Activated T-cell treated with anti-CD3 and anti-CD28 coated beads, Interleukin-2, amount 50 U/mL, for 24 hours (primary cell): ENCODE measurements at places on chromosomes 7 and 10.

- no peak for DNase-seq
- peaks cover 33% of the 10 kb centered on the region for H3K4me1 ChIP-seq
- H3K36me3 ChIP-seq = peaks cover 43% of the 10 kb centered on the region
- no peak overlapping the region for H3K4me3 ChIP-seq
- no peak overlapping the region for H3K27ac ChIP-seq
These were observed 26.2 kb downstream of the HIBADH start for GRCh38 chr7:27636326-27637006.

DNA sequence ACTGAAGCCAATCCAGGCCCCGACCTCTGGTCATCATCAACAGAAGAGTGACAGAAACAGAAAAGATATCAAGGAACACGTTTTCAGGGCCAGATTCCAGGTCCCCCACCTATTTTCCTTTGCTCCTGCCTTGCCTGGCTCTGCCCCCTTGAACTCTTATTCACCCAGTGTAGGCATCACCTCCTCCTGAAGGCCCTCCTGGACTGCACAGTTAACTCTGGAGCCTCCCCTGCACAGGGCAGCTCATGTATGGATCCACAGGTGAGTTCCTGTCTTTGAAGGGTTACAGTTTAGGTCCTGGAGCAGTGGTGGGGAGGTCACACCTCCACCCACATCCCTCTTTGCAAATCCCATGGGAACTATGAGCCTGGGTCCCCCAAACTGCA is 163.3 kb upstream of the TNRC18 start:
- H3K4me3 ChIP-seq = no peak overlapping the region
- no peak for DNase-seq
- peaks cover 11% of the 10 kb centered on the region for H3K4me1 ChIP-seq
- no peak overlapping the region for H3K27ac ChIP-seq

DNA sequence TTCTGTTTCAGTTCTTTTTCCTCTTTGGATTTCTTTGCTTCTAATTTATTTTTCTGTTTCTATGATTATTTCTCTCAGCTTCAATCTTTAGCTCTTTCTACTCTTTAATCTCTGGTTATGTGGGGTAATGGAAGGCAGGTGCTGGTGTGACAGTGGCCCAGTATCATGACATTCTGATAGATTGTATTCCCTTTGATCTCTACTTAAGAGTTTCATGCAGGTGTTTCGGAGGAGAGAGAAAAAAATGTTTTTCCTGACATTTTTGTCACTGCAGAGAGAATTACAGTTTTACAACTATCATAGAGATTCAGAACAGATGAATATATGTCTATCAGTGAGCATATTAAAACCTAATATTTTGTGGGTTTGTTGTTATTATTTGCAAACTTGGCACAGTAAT is 524.9 kb downstream of the CNTNAP2 start:
- H3K27ac ChIP-seq = no peak overlapping the region
- no peaks in the 10 kb centered on the region for H3K4me1 ChIP-seq
- no peak overlapping the region for H3K4me3 ChIP-seq
- no peak for DNase-seq

GRCh38 chr7:156669035-156669828 is 28.7 kb downstream of the RNF32 start:
- H3K4me1 ChIP-seq = no peaks in the 10 kb centered on the region
- no peak overlapping the region for H3K4me3 ChIP-seq
- H3K27ac ChIP-seq = no peak overlapping the region

- DNase-seq = no peak
- peaks cover 3% of the 10 kb centered on the region for H3K27me3 ChIP-seq
- H3K36me3 ChIP-seq = no peaks in the 10 kb centered on the region
These were observed 254.2 kb downstream of the COBL start for GRCh38 chr7:51062222-51062987.

DNA sequence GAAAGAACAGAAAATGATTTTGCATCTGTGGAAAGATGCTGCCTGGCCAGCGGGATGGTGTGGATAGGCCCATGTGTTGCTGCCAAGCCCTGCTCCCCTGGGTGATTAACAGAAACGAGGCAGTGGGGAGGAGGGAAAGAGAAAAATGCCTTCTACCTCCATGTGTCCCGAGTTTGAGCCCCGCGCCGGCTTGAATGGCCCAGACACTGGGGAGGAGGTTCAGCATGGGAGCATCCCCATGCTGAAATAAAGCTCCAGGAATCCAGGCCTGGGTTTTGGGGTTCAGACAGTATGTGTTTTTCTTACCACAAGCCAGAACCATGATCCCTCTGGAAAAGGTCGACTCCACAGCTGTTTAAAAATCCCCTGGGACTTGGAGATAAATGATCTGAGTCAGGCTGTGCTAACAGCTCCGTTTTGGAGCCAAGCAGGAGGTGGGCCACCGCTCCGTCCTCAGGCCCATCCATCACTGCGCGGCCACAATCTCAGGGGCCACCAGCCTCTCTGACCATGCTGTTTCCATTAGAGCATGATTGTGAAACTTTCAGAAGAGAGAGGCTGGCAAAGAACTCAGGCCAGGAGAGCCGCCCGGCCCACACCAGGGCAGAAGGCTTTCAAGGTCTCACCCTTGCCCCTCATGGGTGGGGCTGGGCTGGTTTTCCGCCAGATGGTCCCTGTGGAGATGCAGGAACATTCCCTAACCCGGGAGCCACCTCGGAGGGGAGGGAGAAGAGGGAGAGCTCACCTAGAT is 299.7 kb downstream of the ZEB1 start:
- no peak overlapping the region for H3K4me3 ChIP-seq
- no peaks in the 10 kb centered on the region for H3K36me3 ChIP-seq
- DNase-seq = no peak
- peaks cover 19% of the 10 kb centered on the region for H3K27me3 ChIP-seq
- H3K27ac ChIP-seq = no peak overlapping the region

- H3K27me3 ChIP-seq = no peaks in the 10 kb centered on the region
- no peak overlapping the region for H3K27ac ChIP-seq
- no peak for DNase-seq
These were observed 42.7 kb upstream of the CHST3 start for GRCh38 chr10:71921324-71922027.

DNA sequence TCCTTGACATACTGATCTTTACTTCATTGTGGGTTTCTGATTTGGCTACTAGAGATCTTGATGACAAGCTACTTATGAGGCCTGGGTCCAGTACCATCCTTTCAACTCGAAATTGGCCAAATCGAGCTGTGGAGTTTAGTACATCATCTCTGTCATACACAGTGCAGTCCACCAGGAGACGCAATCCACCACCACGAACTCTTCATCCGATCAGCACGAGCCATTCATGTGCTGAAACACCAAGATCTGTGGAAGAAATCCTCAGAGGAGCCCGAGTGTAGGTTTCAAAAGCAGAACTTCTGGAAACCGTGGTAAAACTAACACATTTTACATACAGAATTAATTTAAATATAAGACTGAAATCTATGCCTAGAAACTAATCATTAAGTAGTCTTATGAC is 14.2 kb downstream of the DNAJC9 start:
- H3K27ac ChIP-seq = peak overlapping the region; percentile 37
- H3K27me3 ChIP-seq = no peaks in the 10 kb centered on the region
- H3K4me3 ChIP-seq = no peak overlapping the region
- DNase-seq = no peak

DNA sequence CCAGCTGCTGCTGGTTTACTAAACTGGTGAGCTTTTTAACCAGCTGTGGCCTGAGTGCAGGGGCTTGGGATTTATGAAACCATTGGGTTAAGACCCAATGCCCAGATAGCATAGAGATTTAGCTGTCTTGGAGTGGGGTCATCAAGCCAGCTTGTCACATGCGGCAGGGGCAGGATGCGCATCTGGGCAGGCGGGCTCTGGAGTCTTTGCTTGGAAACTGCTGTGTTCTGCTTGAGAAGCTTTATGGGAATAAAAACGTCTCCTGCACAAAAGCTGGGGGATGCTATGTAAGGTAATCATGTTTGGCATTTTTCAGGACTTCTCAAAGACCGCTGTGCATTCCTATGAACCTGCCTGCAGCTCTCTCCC is 136.3 kb downstream of the MAPK8 start:
- no peak overlapping the region for H3K4me3 ChIP-seq
- H3K4me1 ChIP-seq = no peaks in the 10 kb centered on the region
- no peak overlapping the region for H3K27ac ChIP-seq
- no peak for DNase-seq

DNA sequence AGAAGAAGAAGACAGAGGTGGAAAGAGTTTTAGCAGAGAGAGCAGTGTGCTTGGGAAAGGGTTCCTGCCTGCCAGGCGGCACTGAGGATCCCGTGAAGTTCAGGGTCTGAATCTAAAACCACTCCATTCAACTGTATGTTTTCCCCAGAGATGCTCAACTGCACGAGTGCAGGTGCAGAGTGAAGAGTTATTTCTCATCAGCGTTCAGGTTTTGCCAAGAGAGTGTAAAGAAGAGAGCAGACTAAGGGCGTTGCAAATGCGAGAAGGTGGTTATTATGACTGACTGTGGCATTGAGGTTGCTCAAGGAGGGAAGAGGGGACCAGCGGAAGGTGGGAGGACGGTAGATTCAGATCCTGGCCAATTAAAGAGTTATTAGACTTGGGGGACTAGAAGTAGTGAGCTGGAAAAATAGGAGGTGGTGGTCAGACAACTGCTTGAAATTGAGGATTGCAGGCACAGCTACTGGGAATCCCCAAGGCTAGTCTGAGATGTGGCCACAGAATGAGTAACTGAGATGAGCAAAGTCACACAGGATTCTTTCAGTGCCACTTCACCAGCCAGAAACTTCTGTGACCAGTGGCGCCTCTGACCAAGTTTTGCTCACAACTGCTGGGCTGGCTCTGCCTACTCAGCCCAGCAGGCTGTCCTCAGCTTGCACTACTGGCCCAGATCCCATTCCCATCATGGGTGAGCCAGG is 29.1 kb downstream of the STRA8 start:
- no peak for DNase-seq
- no peak overlapping the region for H3K27ac ChIP-seq
- H3K27me3 ChIP-seq = no peaks in the 10 kb centered on the region
- no peaks in the 10 kb centered on the region for H3K36me3 ChIP-seq
- no peak overlapping the region for H3K4me3 ChIP-seq

DNA sequence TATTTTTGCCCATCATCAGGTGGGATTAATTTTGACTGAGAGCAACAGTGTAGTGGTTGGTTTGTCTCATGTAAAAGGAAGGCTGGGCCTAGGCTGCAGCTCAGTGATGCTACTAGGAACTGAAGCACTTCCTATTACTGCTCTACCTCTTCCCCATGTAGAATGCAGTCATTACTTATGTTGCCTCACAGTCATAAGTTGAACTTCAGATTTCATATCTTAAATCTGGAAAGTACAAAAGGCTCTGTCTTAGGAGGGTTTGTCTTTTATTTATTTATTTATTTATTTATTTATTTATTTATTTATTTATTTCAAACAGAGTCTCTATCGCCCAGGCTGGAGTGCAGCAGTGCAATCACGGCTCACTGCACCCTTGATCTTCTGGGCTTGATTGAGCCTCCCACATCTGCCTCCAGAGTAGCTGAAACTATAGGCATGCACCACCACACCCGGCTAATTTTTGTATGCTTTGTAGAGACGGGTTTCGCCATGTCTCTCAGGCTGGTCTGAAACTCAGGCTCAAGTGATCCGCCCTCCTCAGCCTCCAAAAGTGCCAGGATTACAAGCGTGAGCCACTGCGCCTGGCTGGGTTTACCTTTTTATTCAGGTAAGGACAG is 721.7 kb upstream of the GALNT17 start:
- no peaks in the 10 kb centered on the region for H3K4me1 ChIP-seq
- no peaks in the 10 kb centered on the region for H3K36me3 ChIP-seq
- no peak for DNase-seq
- H3K4me3 ChIP-seq = no peak overlapping the region

DNA sequence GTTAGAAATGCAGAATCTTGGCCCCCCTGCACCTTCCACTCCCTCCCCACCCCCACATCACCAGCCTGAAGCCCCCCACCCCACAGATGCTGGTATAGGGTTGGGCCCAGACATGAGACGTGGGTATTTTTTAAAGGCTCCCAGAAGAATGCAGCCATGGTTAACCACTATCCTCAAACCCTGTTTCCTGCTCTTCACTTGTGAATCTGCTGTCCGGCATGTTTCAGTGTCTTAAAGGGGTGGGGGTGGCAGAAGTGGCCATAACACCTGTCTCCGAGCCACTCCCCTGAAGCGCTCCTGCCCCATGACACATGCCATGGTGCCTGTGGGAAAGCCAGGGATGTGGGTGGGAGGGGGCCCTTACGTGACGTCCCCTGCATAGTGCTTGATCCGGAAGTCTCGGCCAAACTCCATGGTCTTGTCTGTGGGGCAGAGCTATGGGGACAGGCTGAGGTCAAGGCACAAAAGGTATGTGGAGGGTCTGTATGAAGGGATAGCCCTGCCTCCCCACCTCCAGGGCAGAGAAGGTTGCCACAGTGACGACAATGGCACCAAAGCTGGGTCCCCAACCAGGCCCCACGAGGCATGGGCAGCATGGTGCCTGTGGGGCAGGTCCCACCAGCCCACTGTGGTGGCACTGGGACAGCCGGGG is 9.6 kb downstream of the MYO1G start:
- no peaks in the 10 kb centered on the region for H3K27me3 ChIP-seq
- DNase-seq = no peak
- no peak overlapping the region for H3K4me3 ChIP-seq
- peaks cover 99% of the 10 kb centered on the region for H3K36me3 ChIP-seq

DNA sequence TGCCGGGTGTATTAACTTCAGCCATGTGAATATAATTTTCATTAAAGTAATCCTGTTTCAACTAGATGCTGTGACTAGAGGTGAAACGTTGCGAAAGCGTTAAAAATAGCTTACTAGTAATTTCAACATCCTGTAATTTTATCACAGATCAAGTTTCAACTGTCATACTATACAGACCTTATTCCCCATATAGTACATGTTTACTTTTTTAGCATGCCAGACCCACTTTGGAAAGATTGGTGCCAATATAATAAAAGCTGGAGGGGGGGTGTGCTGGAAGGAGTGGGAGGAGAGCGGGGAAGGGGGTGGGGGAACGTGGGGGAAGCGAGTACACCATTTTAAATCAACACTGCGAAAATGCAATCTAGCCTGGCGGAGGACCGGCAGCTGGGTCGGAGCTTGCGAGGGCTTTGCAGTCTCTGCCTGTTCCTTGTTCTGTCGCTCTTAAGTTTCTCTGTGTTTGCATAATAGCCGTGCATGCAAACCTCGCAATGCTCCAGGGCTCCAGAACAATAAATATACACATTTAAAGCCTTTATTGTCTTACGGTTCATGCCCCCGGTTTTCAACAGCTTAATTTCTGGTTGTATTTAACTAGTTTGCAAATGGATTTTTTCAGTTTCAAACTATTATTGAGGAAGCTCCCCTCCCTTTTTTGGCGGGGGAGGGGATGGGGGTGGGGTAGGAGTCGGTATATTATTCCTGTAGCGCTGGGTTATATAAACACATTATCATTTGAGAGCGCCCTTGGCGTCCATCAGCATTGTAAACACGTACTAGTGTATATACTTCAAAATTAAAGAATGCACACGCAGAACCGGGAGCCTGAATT is 1.3 kb upstream of the ARID5B start:
- peak overlapping the region; percentile 90 for H3K4me3 ChIP-seq
- peak; percentile 68 for DNase-seq
- peak overlapping the region; percentile 100 for H3K27ac ChIP-seq
- H3K4me1 ChIP-seq = peaks cover 47% of the 10 kb centered on the region
- H3K27me3 ChIP-seq = no peaks in the 10 kb centered on the region
